ENCODE measurements at places on chromosomes 6 and 20.
A peak's percentile ranks its signal among the peaks of the same experiment; 100 is the strongest.

GRCh38 chr6:130824978-130825694 lies 2.1 kb upstream of the SMLR1 start:
- DNase-seq = no peak

DNA sequence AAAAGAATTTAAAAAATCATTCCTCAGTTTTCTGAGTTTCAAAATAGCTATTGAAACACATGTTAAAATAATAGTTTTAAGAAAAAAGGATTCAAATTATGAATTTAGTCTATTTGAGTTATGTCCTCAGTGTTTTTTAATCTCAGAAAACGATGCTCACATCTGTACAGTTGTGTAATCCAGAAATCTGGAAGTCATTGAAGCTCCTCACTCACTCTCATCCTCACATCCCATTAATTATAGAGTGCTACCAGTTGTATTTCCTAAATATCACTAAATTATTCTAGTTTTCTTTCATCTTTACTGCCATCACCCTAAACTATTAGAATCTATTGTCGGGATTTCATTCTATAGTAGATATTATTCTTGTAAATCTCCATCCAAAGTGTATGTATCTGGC lies 234.7 kb upstream of the RIMS1 start:
- no peak for DNase-seq

GRCh38 chr6:148827416-148828045 lies 80.7 kb downstream of the UST start:
- DNase-seq = no peak

GRCh38 chr6:132253211-132253610 lies 148.1 kb downstream of the MOXD1 start:
- no peak for DNase-seq

GRCh38 chr6:146305951-146306350 lies 237.7 kb upstream of the RAB32 start:
- no peak for DNase-seq

GRCh38 chr6:56552187-56553130 lies 90.2 kb downstream of the DST start:
- DNase-seq = no peak

- DNase-seq = peak; percentile 54
These were observed 119.4 kb upstream of the TSHZ2 start for GRCh38 chr20:52852714-52853113.

DNA sequence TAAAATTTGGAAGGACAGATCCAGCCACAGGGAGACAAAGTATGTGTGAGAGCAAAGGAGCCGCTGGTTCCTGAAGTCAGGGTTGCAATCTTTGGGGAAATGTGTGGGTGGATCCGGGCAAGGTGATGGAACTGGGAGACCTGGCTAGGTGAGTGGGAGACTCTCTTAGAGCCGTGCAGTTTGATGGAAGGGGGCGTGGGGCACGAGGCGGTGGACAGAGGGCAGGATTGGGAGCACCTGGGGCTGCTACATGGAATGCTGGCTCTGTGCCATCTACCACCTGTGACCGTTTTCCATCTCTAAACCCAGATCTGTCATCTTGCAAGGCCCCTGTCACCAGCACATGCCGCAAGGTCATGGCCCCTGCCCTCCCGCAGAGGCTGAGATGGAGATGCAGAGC lies 268.4 kb downstream of the SMOC2 start:
- no peak for DNase-seq
